ELF-1 (cell line): ENCODE measurements at places on chromosomes 1 and 21.

GRCh38 chr1:204941421-204942338 lies 71.0 kb downstream of the NFASC start:
- DNase-seq: peak; percentile 81

GRCh38 chr1:205537386-205538018 lies 33.0 kb downstream of the CDK18 start:
- DNase-seq: no peak

- no peak for DNase-seq
Measured at GRCh38 chr1:17525996-17526686, 13.4 kb upstream of the ARHGEF10L start.

GRCh38 chr1:165597883-165598675 lies 33.0 kb upstream of the MGST3 start:
- peak; percentile 96 for DNase-seq

GRCh38 chr1:25723250-25723880 lies 76.6 kb upstream of the SELENON start:
- peak; percentile 59 for DNase-seq

- peak; percentile 83 for DNase-seq
Measured at GRCh38 chr1:39922251-39922688, 20.6 kb upstream of the MYCL start.

- peak; percentile 58 for DNase-seq
Measured at GRCh38 chr1:232578651-232579195, 51.2 kb downstream of the SIPA1L2 start.

DNA sequence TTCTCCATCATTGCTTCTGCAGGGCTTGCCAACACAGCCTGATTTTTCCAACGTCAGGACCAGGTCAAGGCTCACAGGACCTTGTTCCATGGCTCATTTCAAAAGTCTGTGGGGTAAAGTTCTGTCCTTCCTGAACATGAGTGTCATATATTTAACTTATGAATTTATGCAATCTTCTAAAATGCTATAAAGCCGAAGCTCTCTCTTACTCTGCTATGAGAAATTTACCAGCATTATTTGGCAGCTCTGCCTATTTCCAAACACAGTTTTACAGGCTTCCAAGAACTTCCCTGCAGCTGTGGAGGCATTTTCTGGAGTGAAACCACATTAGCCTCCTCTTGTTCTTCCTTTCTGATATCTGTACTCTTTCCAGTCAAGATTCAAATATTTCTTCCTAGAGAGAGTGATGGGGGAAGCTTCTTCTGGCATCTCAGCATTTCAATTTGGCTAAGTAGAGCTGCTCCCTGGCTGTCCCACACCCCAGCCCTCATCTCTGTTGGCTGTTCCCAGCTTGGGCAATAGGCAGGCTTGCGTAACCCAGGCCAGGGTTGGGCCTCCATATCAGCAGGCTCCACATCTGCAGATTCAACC lies 15.6 kb upstream of the HMGCS2 start:
- DNase-seq: no peak

DNA sequence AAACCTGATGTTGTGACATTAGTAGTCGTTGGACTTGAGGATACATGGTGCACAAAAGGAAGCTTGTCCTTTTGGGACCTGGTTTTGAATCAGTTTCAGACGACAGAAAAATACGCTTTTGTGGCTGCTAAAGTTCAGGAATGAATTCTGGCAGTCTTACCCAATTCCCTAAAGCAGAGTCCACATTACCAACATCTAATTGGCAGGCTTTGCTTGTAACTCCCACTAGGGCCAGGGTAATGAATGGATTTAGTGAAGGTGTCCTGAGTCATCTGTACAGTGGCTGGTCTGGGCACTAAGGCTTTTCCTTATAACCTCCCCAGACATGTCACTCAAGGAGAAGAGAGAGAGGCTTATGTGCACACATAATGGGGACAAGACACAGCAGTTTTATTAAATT lies 66.2 kb upstream of the RNPC3 start:
- no peak for DNase-seq

GRCh38 chr1:76257823-76258222 lies 183.3 kb downstream of the ST6GALNAC3 start:
- no peak for DNase-seq

DNA sequence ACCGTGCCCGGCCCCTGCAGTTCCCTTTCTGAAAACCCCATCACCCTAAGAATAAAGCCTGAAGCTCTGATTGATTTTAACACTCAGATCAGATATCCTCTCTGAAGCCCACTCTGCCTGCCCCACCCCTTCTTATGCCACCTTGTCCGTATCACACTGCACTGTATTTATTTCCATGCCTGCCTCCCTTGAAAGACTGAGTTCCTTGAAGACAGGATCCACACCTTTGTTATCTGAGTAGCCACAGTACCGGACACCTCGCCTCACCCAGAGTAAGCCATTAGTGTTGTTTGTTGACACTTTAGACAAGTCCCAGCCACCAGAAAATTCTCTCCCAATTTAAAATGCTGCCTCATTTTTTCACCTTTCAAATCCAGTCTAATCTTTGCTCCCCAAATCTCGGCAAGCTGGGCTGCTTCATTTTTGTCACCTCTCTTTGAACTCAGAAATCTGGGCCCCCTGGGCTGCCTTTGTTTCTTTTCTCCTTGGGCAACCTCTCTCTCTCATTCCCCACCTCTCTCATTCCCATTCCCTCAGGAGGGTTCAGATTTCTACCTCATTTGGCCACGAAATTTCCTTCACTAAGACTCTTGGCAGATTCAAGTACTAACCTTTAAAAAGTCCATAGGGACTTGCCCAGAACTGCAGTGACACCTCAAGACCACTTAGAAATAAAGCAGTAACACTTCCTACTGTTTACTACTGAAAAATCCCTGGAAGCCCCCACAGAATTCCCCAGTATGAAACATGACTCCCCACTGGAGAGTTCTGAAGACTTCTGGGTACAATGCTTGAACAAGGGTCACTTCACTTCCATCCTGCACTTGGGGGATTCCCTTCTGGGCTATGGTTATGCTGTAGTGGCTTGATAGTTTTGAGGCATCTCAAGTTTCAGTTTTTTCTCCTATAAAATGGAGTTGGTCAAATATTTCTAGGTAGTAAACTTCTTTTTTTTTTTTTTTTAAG lies 8.7 kb upstream of the PPP1R15B start:
- peak; percentile 35 for DNase-seq

DNA sequence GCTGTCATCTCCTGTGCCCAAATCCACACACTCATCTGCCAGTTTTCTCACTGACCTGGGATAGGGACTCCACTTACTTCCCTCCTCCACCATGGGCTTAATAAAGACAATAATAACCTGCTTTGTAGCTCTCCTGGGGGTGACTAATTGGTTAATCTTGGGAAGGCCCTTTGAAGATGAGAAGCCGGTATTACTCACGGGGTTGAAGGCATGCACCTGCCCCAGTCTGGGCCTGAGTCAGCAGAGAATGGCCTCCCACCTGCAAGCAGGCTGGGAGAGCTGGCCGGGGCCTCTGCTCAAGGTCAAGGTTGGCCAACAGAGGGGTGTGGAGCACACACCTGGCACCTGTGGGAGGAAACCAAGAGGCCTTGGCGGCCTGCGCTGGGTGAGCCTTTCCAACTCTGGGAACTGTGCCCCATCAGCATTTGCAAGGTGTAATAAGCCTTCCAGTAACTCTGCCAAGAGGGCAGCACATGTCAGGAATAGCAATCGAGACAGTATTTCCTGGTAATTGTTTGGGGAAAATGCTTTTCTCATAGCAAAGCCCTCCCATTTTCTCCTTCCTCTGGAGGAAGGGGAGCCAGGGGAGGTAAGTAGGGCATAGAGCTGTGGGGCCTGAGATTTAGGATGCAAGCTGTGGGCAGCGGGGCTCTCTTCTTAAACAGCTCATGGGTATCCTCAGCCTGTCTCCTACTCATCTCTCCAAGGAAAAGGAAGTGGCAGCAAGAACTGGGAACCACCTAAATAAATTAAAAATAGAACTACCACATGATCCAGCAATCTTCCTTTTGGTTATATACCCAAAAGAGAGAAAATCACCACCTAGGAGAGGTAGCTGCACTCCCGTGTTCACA lies 49.0 kb downstream of the TOMM20 start:
- peak; percentile 37 for DNase-seq

- DNase-seq: no peak
Measured at GRCh38 chr1:17016317-17016661, 4.6 kb upstream of the ATP13A2 start.

GRCh38 chr1:88022516-88022915 lies 661.6 kb upstream of the PKN2 start:
- no peak for DNase-seq

- DNase-seq: peak; percentile 61
Measured at GRCh38 chr1:207752456-207752998, 673 bp downstream of the CD46 start.

DNA sequence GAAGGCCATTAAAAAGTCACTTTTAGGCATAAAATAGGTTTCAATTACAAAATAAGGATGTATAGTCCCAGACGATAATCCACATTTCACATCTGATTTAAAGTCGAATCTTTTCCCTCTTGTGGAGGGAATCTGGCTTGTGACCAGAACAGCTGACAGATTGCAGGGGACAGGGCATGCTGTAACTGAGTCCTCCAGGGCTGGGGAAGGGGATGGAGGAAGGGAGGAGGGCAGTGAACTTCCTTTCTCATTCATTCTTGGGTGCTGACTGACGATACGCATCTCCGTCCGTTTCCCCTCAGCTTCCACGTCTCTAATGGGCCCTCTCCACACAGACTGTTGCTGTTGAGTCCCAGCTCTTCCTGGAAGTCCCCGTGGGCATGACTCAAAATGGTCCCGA lies 108.1 kb upstream of the CSF3R start:
- DNase-seq: no peak

DNA sequence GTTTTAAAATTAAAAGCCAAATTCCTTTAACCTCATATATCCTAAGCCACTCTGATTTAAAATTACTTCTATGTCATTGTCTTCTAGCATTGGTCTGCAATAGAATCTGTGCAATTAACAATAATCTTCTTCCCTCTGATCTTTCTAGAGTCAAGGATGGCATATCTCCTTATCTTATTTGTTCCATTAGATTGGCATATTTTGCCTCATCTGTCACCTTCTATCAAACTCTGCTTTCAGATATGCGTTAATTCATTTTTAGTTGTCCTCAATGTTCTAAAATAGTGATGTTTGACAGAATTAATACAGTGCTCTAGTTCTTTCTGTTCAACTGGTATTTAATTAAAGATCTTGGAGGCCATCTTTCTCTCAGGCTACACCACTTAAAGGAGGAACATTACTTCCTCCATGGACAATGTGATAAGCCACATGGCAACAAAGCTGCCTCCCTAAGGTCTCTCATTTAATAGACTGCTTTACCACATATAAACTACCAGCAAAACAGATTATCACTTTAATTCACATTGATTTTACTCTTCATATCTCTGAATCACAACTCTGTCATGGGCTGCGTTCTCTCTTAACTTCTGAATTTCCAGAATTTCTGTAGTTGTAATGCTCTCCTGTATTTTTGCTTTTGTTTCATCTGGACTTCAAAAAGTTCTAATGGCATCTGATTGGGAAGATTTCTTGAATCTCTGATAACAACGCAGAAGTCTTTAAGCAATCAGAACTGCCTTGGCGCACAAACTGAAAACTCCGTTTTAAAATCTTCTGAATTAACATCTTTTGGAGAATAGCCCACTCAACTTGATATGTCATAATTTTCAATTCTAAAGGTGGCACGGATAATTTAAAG lies 2.8 kb downstream of the NRIP1 start:
- no peak for DNase-seq

DNA sequence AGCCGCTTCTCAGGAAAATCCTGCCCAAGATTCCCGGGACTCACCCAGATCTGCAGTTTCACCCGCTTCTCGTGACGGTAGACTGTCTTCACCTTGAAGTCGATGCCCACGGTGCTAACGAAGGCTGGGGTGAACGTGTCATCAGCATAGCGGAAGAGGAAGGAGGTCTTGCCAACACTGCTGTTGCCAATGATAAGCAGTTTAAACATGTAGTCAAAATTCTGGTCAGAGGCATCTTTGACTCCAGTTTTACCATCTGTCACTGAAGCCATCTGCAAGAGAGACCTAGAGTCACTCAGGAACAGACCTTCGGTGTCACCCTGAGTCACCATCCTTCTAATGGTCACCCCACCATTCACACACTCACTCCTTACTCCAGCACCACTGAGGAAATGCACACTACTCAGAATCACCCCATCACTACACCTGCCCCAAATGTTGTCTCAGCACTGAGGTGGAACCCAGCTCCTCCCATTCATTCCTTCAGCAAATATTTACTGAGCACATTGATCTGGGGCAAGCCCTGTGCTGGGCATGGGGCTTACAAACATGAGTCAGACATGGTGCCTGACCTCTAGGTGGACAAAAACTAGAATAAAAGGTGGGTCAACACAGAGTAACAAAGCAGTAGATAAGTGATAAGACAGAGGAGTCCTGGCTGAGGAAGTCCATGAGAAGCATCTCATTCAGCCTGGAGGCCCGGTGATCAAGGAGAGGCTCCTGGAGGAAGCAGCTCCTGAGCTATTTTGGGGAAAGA lies 13.5 kb downstream of the RAB3B start:
- no peak for DNase-seq

DNA sequence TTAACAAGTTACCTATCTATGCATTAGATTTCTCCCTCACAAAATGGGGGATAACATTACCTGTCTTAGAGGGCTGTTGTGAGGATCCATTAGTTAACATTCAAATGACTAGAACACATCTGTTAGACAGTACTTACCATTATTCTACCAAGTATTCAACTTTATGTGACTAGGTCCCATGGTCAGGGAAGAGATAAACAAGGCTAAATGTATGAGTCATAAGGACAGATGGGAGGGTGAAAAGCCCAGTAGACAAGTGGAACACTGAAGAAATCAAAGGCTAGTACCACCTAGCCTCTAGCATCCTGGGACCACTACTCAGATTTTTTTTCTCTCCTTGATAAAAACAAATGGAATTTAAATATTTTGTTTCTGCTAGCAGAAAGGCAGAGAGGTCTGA lies 9.0 kb upstream of the VHLL start:
- no peak for DNase-seq

GRCh38 chr1:223401873-223402789 lies 8.9 kb downstream of the CCDC185 start:
- no peak for DNase-seq

DNA sequence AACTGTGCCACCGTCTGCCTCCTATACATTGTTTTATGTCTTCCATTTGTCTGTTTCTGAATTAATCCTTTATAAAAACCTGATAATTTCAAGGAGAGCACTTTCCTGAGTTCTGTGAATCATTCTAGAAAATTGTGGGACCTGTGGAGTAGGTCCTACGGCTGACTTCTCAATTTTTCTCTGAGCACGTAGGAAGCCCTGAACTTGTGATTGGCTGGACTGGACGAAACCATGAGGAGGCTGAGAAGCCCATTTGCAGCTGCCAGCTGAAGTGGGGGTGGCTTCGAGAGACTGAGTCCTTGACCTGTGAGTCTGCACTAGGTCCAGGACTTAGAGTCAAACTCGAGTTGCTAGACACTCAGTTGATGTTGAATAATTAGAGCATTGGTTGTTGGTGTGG lies 277.1 kb upstream of the NCAM2 start:
- DNase-seq: no peak
